ENCODE measurements at places on chromosomes 12 and 14.

DNA sequence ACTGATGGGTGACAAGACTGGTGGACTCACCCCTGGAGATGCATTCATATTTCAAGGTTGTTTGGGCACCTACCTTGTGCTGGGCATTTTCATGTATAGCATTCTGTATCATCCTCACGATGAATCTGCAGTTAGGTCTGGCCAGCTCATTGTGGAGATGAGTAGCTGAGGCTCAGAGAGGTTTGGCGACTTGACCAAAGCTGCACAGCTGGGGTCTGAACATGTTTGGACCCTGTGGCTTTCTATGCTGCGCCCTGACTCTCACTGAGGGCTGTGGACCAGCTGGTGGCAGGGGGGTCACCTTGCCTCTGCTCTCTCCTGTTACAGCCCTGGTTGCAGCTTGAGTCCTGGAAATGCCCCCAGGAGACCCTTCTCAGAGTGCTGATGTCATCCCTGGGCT lies 24.9 kb upstream of the CCDC63 start:
- no peak for DNase-seq

DNA sequence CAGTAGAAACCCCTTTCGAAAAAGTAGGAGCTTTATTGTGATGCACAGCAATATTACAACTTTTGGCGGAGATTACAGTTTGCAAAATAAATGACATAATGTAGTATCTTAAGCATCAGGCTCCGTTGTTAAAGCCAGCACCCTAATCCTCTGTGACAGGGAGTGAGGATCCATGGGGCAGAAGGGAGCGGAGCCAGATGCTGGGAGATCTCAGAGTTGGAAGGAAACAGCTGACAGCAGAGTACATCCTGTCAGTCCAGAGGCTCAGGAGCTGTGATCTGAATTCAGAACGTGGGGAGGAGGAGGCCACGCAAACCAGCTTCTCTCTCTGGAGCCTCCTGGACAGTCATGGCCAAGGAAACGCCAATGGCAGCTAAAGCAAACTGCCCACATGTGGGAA lies 55.7 kb downstream of the TMTC1 start:
- DNase-seq = no peak

- peak; percentile 10 for DNase-seq
These were observed 28.8 kb downstream of the HOXC4 start for GRCh38 chr12:54082397-54082892.

DNA sequence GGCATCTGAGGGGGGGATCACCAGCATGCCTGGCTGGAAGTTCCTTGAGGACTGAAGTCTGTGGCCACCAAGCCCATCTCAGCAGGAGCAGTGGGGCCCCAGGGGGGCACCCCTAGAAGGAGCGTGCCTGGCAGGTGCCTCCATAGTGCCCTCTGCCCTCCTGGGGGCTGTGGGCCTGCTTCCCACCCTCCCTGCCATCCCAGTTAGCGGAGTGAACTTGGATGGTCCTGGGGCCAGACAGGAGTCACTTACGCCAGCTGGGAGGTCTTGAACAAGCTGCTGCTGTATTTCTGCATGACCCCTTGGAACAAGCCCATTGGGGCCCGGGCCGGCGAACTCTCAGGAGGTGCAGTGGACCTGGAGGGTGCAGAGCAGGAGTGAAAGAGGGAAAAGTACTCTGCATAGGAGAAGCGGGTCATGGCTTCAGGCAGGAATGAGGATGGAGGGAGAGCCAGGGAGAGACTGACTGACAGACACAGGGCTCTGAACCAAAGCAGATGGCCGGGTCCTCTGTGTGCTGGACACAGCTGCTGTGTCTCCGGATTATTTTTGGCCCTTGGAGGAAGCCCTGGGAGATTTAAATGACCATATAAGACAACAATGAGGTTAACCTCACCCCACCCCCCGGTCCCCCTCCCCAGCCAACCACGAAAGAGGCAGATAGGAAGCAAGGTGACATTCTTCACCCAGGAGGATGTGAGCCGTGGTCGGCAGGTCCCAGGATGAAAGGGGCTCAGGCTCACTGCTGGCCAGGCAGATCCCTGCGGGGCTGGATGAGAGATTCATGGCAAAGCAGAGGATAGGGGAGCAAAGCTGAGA lies 19.6 kb downstream of the ASB2 start:
- DNase-seq = no peak

DNA sequence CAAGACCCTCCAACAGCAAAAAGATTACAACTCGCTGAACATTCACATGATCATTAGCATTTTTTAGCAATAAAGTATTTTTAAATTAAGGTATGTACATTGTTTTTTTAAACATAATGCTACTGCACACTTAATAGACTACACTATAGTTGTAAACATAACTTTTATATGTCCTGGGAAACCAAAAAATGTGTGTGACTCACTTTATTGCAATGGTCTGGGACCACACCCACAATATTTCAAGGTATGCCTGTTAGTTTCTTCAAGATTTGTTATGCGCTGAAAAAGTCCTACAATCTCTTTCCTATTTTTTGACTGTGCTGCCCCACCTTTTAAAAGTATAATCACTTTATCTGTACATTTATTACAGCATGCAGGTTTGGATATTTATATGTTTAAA lies 30.4 kb upstream of the PCNX4 start:
- DNase-seq = no peak

Data from NCI-H510A treated with DMSO at 0.1 percent for 48 hours (cell line).